ENCODE measurements at places on chromosomes 6 and 20.
A peak's percentile ranks its signal among the peaks of the same experiment; 100 is the strongest.

GRCh38 chr20:33005132-33005566, 916 bp upstream of the SUN5 start:
- DNase-seq, result no peak

GRCh38 chr20:12957968-12958367, 50.8 kb upstream of the SPTLC3 start:
- no peak for DNase-seq

- no peak for DNase-seq
Observed at GRCh38 chr6:122563364-122564052, 46.7 kb upstream of the PKIB start.

- DNase-seq, result no peak
Observed at GRCh38 chr20:53774461-53775203, 181.0 kb upstream of the ZNF217 start.

DNA sequence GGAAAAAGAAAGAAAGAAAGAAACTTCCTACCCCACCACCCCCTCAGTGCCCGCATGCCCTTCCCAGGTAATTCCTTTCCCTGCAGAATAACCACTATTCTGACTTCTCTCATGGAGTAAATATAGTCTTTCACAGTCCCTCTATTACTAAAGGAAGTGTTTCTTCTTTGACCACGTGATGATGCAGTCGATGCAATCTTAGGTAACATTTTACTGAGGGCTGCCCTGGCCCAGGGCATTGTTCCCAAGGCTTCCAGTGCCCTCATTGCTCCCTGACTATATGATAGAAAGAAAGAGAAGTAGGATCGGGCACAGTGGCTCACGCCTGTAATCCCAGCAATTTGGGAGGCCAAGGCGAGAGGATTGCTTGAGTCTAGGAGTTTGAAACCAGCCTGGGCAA, 29.1 kb downstream of the ARHGAP40 start:
- no peak for DNase-seq

DNA sequence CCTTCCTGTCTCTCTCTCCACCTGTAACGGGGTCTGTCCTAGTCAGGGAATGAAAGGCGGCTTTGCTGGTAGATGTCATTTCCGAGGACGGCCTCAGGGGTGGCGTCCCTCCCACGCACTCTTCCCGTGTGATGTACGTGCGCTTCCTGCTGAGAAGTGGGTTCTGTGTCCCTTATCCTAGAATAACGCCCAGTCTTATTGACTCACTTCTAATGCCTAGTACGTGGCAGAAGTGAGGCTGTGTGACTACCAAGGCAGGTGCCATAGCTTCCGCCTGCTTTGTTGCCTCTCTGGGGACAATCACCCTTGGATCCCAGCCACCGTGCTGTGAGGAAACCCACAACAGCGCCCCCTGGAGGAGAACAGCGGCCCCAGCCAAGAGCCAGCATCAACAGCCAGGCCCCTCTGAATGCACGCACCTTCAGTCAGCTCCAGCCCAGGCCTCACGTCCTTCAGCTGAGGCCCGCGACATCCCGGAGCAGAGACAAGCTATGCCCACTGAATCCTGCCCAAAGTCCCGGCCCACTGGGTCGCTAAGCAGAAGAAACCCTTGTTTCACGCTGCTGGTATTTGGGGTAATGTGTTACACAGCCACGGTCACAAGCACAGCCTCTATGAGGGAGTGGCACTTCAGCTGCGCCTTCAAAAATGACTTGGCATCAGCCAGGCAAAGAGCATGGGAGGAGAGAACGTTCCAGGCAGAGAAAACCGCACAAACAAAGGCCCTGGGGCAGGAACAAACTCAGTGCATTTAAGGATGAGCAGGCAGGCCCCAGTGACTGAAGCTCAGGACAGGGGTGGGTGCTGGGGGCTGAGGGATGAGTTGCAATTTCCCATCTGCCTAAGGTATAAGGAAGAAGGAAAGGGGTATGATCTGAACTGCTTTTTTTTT, 224.2 kb downstream of the NFATC2 start:
- DNase-seq, result no peak

DNA sequence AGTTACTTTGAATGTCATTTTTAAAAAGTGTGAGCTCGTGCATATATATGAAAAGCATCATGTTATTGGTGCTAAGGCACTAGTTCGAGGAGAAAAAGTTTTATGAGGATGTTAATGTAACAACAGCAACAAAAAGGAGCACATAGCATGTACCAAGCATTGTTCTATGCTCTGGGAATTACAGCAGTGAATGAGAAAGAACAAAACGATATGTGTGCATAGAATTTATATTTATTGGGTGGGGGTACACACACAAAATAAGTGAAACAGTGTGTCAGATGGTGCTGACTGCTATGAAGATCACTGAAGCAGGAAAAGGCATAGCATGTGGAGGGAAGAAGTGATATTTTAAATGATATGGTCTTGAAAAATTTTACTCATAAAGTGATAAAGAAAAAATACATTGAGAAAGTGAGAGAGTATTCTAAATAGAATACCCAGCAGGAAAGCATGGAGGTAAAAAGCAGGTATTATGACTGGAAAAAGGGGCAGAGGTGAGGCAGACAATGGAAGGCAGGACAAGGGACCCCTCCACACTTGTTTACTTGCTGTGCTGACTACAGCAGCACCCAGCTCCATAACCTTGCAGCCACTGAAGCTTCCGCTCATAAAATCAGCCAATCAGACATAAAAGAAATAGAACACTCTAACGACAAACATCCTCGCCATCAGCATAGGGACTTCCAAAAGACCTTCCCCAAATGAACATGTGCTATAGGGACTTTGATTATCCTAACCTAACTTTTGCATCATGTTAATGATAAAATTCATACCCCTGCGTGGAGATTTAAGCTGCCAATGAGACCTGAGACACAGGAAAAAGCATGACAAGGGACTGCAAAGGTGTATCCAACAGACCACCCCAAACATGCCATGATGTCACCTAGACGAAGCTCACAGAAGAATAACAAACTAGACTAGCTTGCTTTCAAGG, 119.9 kb downstream of the HFE start:
- DNase-seq, result no peak

DNA sequence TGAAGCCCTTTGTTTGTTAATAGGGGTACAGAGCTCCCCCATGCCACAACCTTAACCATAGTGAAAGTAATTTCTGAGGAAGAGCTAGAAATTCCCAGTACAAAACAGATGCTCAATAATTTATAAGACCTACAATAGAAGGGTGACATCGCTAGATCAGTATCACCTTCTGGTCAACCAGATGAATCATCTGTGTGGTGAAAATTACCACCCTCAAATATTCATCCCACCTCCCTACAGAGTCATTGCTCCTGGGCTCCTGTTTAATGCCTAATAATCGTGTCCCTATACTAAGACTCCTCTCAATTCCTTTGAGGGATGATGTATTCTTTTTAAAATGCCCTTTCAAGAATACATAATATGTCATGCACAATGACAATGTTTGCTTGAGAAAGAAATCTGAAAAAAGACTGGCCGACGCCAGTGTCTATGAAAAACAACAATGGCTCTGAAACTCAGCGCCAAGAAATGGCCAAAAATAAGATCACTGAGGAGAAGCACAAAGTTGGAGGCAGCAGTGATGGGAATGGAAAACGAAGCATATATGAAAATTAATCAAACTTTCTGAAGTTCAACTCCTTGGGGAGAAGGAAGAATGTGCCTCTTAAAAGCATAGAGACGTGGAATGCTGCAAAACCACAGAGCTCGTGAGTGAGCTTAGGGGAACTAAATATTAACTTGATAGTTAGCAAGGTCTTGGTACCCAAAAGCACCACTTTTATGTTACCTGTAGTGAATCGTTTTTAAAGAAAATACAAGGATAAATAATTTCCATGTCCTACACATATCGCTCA, 11.0 kb upstream of the ADGRF5 start:
- no peak for DNase-seq

DNA sequence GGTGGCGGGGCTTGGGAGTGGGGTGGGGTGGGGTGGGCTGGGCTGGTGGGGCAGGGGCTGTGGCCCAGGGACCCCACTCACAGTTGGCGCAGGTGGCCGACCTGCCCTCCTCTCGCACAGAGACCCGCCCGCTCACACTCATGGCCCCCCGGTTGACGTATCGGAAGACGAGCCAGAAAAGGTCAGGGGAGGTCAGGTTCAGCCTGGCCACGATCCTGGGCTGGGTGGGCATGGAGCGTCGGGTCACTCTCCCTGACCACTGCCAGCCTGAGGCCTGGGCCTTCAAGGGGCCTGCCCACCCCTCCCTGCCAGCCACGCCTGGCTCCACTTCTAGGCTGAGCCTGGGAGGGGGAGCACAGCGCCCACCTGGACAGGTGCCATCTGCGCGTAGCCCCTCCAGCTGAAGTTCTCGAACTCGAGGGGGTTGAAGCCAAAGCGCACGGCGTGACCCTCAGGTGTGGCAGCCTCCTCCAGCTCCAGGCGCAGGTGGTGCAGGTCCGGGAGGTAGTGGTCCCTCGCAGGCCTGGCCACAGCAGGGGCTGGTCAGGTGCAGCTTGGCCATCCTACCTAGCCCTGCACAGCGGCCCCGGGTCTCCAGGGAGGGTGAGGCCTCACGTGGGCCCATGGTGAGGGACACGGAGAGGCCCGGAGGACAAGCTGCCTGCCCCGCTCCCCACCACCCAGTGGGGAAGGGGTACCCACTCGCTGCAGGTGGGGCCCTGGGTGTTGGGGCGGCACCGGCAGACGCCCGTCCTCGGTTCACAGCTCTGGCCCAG, 31.2 kb downstream of the ADRM1 start:
- no peak for DNase-seq

- DNase-seq, result peak; percentile 65
Observed at GRCh38 chr6:30752157-30752927, 8.0 kb upstream of the IER3 start.

- no peak for DNase-seq
Observed at GRCh38 chr6:83431545-83432155, 799 bp upstream of the ME1 start.

- no peak for DNase-seq
Observed at GRCh38 chr6:155530219-155530834, 74.7 kb upstream of the NOX3 start.

DNA sequence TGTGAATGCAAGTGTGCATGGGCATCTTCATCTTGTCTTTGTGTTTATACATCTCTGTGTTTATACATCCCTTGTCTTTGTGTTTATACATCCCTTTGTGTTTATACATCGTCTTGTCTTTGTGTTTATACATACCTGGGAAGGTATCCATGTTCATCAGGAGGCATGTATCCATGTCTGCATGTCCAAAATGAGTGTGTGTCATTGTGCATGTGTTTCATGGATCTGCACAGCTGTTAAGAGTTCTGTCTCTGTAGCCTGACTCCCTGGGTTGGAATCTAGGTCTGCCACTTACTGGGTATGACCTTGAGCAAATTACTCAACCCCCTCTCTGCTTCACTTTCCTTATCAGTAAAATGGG, 50.1 kb upstream of the SIRPA start:
- no peak for DNase-seq

- no peak for DNase-seq
Observed at GRCh38 chr6:154167126-154167525, 128.1 kb downstream of the OPRM1 start.

DNA sequence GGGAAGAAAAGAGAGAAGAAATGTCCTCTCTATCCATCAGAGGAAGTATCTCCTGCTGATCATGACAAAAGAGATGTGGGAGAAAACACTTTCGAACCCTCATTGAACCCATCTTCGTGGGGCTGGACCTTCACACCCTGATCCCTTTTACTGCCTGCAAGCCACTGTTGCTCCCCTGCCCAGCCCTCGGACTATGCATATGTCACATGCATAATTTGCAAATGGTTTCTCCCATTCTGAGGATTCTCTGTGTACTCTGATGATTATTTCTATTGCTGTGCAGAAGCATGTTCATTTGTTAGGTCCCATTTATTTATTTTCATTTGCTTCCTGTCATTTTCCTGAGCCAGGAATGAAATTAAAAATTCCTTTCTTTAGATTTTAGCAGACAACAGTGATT, 64.7 kb downstream of the DNAAF9 start:
- DNase-seq, result no peak

DNA sequence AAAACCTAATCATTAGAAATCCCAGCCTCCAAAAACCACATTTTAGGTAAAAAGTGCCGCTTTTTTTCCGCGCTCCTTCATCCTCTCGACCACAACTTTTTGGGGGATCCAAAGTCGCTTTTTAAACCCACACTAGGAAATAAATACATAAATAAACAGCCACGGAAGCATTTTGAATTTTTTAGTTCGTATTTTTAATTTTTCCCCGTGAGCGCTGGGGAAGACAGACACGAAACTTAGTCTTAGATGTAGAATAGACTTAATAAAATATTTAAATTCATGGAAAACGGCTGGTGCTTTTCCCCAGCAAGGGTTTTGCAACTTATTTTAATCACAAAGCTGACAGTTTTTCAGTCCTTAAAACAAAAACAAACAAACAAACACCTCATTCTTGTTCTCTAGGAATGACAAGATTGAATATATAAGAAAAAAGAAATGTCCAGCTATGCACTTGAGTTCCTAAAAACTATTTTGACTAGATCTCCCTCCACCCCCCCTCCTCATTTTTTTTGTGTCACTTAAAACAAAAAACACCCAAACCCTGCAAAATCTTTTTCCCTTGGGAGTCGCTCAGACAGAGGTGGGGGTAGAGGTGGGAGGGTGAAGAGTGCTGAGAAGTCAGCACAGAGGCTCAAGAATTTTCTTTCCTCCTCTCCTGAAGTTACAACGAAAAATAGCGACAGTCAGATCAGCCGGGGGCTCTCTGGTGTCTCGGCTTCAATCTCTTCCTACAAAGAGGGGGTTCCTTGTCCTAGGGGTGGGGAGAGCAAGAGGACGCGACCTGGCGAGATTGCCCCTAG, 43.4 kb upstream of the SUPT3H start:
- no peak for DNase-seq

- no peak for DNase-seq
Observed at GRCh38 chr6:109393157-109393885, 11.1 kb upstream of the CD164 start.

DNA sequence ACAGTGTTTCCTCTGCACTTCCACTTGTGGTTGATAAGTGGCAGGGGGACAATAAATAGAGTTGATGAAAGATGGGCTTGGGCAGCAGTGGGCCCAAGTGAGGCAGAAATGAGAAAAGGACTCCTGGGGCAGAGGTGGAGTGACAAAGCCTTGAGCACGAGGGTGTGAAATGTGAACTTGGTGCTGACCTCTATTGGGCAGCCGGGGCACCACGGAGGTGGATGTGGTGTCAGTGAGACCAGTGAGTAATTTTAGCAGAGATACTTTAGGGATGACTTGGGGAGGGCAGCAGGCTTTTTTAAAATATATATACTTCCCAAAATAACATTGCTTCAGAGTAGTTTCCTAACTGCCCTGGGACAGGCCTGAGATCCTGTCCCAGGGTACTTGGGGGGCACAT, 30.6 kb upstream of the MYLK2 start:
- no peak for DNase-seq

- no peak for DNase-seq
Observed at GRCh38 chr6:118186672-118187567, 279.9 kb downstream of the SLC35F1 start.

GRCh38 chr6:131744432-131745287, 33.8 kb upstream of the CTAGE9 start:
- no peak for DNase-seq

GRCh38 chr20:45818239-45818638, 5.8 kb downstream of the UBE2C start:
- no peak for DNase-seq

DNA sequence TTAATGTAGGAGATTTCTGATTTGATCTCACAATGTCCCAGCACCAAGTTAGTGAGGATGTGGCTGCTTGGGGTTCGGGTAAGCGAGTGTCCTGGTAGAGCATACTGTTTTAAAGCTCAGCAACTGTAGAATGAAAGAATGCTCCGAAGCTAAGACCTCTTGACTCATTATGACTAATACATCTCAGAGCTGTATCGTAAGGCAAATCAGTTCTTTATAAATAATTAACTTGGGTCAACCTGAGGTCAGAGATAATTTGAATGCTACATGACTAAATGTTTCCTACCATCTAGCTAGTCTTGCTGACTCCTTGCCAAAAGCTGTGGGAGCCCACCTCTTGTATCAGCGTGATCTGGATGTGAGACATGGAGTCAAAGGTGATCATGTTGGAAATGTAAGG, 128.8 kb upstream of the PDE7B start:
- DNase-seq, result no peak

Measured in bone marrow (tissue), 2 donors.